Pancreas (tissue), 10 donors: ENCODE measurements at places on chromosomes 11 and 22. TPM values are rescaled to one million over a fixed set of nuclear protein-coding genes. Genes with fewer than 3 reads are reported as not detected.

The RAB38 gene
- 0.65 TPM for total RNA-seq

The PIM3 gene
- total RNA-seq: 33.0 TPM

The USH1C gene
- 7.7 TPM for total RNA-seq

The SPI1 gene
- total RNA-seq: 24.2 TPM

The TSGA10IP gene
- not detected for total RNA-seq

The MMP12 gene
- total RNA-seq: not detected

The DEFB131B gene
- not detected for total RNA-seq

GRCh38 chr11:119282495-119282894, 34.4 kb downstream of the MCAM start:
- H3K4me1 ChIP-seq: no peaks in the 10 kb centered on the region
- H3K27ac ChIP-seq: no peak overlapping the region
- no peak for DNase-seq
- H3K4me3 ChIP-seq: no peak overlapping the region
- H3K36me3 ChIP-seq: peaks cover 4% of the 10 kb centered on the region

DNA sequence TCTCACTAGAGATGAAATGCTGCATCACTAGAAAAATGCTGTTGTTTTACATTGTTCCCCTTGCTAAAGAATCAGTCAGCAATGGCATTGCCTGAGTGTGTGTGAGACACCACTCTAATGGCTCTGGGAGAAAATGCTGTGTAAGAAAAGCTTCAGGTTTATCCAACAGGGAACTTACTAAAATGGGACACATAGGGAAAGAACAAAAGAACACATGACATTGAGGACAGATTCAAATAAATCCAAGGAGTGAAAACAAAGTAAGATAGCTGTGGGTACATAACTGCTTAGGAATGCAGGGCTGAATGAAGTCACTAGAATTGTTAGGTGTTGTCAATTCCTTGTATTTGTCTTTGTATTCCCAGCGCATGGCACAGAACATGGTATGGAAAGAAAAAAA, 24.2 kb downstream of the BLID start:
- no peak overlapping the region for H3K4me3 ChIP-seq
- H3K36me3 ChIP-seq: no peaks in the 10 kb centered on the region
- H3K4me1 ChIP-seq: no peaks in the 10 kb centered on the region
- no peak overlapping the region for H3K27ac ChIP-seq

DNA sequence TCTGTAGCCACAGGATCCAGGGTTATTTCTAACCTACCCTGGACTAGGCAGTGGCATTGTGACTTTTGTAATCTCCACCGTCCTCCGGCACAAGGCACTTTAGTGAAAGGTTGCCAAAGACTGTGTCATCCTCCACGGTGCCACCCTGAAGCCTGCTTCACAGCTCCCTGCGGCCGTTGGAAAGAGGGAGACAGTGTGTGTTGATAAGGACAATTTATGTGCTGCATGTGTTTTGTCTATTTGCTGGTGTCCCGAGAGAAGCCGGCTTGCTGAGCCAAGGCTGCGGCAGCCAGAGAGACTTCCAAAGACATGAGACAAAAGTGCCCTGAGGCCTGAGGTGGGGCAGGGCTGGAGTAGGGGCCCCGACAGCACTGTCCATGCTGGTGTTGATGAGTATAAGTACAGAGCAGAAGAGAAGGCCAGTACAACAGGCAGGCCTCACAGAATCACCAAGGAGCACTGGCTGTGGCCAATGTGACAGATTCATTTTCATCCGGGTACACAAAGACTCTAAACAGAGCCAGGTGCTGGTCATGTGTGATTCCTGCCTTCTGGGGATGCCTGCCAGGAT, 40.9 kb downstream of the GALNT18 start:
- no peaks in the 10 kb centered on the region for H3K27me3 ChIP-seq
- DNase-seq: no peak
- H3K27ac ChIP-seq: no peak overlapping the region
- H3K4me1 ChIP-seq: no peaks in the 10 kb centered on the region

- no peak for DNase-seq
- H3K4me1 ChIP-seq: no peaks in the 10 kb centered on the region
- no peak overlapping the region for H3K4me3 ChIP-seq
- no peak overlapping the region for H3K27ac ChIP-seq
Measured at GRCh38 chr11:31529701-31530100, 20.1 kb downstream of the ELP4 start.

DNA sequence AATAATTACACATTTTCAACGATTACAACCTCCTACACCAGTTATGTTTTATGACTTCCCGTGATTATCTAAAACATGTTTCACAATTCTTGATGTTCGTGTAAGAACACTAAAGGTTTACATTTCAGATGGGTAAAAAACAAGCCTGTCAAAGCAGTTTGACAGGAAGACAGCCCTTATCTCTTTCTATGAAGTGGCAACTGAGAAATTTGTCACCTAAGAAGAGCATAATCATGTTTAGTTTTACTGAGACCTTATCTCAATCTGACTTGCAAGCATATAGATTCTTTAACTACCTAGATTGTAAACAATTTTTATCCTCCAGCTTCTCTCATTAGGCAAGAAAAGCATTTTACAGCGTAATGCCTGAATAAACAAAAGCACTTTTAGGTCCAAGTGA, 218.4 kb upstream of the ZBED5 start:
- H3K27me3 ChIP-seq: no peaks in the 10 kb centered on the region
- H3K4me1 ChIP-seq: no peaks in the 10 kb centered on the region
- H3K27ac ChIP-seq: no peak overlapping the region
- no peaks in the 10 kb centered on the region for H3K36me3 ChIP-seq
- DNase-seq: no peak
- no peak overlapping the region for H3K4me3 ChIP-seq

DNA sequence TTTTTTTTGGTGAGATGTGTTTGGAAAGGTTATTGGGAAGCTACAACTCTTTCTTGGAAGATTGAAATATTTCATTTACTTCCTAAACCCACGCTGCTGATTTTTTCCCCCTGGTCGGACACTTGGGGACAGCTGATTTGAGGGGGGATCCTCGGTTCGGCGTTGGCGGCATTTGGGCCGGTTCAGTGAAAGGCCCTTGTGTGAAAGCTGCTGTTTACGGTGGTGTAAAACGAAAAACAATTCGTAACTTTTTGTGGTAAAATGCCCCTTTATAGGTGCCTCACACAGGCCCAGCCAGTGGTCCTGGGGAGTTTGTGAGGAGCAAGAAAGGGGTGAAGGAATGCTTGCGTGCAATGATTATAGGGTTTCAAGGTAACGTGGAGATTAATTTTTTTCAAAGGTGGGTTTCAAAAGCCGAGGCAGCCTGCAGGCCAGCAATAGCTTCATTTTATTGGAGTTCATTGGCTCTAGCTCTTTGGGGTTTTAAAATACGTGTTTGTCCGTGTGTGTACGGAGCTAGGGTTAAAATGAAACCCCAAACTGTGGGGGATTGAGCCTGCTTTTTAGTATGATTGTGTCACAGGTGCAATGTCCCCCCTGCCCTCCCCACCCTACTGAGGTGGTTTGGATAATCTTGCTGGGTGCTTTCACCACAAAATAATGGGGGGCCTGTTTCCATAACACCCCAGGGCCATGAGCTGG, 77.2 kb upstream of the PPARA start:
- DNase-seq: peak; percentile 27
- peaks cover 21% of the 10 kb centered on the region for H3K4me1 ChIP-seq
- no peaks in the 10 kb centered on the region for H3K36me3 ChIP-seq

DNA sequence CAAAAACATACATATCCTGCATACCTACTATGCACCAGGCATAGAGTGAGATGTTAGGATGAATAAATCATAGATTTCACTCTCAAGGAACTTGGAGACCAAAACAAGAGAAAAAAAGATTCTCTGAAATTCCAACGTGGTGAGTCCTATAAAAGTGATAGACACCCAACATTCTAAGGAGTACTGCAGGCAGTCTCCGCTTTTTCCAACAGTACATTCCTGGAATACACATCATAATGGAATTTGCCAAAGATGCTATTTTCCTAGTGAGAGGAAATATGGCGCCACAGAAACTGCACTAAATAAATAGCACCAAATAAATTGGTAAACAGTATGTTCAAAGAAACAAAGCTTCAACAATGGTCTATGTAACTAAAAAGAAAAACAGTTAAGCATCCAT, 6.0 kb downstream of the TMEM123 start:
- no peaks in the 10 kb centered on the region for H3K27me3 ChIP-seq
- H3K4me3 ChIP-seq: no peak overlapping the region
- H3K27ac ChIP-seq: no peak overlapping the region

- H3K4me1 ChIP-seq: no peaks in the 10 kb centered on the region
- H3K4me3 ChIP-seq: no peak overlapping the region
- no peak overlapping the region for H3K27ac ChIP-seq
Measured at GRCh38 chr11:77959434-77959833, 35.0 kb downstream of the INTS4 start.

GRCh38 chr22:37509059-37509860, 10.0 kb downstream of the CARD10 start:
- no peaks in the 10 kb centered on the region for H3K27me3 ChIP-seq
- no peak overlapping the region for H3K4me3 ChIP-seq
- H3K36me3 ChIP-seq: peaks cover 4% of the 10 kb centered on the region
- peak overlapping the region; percentile 28 for H3K27ac ChIP-seq

GRCh38 chr11:111531687-111532364, 8.7 kb upstream of the LAYN start:
- no peaks in the 10 kb centered on the region for H3K27me3 ChIP-seq
- H3K36me3 ChIP-seq: no peaks in the 10 kb centered on the region
- DNase-seq: no peak
- H3K27ac ChIP-seq: no peak overlapping the region
- H3K4me3 ChIP-seq: no peak overlapping the region

GRCh38 chr11:15045891-15046290, 27.5 kb upstream of the CALCB start:
- no peak overlapping the region for H3K4me3 ChIP-seq
- no peaks in the 10 kb centered on the region for H3K27me3 ChIP-seq

DNA sequence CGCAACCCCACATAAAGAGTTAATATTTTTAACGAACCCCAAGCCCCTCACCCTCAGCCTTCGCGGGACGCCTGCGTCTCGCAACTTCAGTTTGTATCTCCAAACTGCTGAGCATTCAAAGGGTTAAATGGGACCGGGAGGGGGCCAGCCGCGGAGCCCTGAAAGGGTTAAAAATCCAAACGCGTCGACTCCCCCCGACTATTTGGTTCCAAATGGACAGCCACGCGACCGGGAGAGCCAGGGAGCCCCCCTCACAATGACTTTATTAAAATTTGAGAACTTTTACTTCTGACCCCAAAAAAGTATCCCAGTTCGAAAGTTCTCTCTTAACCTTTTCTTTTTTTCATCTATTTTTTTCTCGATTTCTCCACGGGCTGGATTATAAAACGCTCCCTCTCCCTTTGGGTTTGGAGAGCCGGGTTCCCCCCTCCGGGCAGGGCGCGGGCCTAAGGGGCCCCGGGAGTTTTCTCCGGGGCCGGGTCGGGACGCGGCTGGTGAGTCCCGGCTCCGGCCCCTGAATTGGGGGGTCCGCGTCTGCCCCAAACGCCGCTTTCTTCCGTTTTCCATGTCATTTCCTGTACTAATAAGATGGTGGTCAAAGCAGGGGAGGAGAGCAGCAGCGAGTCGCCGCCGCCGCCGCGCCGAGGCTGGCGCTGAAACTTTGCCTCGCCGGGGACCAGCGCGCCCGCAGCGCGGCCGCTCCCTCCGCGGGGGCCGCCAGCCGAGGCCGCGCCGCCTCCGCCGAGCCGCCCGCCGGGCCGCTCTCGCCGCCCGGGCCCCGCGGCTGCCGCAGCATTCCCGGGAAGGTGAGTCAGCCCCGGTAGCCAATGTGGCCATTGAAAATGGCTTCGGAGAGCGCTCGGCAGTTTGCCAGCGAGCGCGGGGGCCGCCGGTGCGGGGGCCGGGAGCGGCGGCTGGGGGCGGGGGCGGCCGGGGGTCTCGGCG, at the start of gene PRDM11:
TSS of gene PRDM11 (plus strand) at position 568 of the 945 bp plus-strand sequence. CDS start 35,128 bp downstream, outside the sequence.
- no peaks in the 10 kb centered on the region for H3K27me3 ChIP-seq
- peak within 1 kb of the TSS; percentile 86 for H3K4me3 ChIP-seq
- DNase-seq: peak; percentile 90
- no peaks in the 10 kb centered on the region for H3K36me3 ChIP-seq
- peak within 1 kb of the TSS; percentile 97 for H3K27ac ChIP-seq

DNA sequence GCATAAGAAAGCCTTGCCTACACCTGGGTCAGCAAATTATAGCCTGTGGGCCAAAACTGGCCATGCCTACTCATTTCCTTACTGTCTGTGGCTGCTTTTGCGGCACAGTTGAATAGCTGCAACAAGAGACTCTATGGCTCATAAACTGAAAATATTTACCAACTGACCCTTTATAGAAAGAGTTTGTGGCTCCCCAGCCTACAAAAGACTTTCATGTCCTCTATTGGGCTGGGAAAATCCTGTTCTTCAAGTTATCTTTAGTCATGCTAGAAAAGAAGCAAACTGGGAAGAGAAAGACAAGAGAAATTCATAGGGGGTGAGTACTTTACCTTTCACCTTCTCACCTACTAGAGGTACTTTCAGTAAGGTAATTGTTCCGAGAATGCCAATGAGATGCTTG, 175.1 kb downstream of the SWAP70 start:
- H3K4me3 ChIP-seq: no peak overlapping the region
- no peak for DNase-seq
- H3K36me3 ChIP-seq: no peaks in the 10 kb centered on the region
- no peak overlapping the region for H3K27ac ChIP-seq
